ENCODE measurements at places on chromosomes 11 and 22. TPM values are rescaled to one million over a fixed set of nuclear protein-coding genes. Genes with fewer than 3 reads are reported as not detected.

GRCh38 chr11:68312117-68312779, at the start of gene LRP5:
Gene LRP5 (plus strand): TSS chr11:68312591. CDS start chr11:68312715, 124 bp downstream.
- DNase-seq: no peak

GRCh38 chr11:129888451-129888850, 6.9 kb downstream of the NFRKB start:
- DNase-seq: no peak

- DNase-seq: peak; percentile 89
Observed at GRCh38 chr11:57213342-57214097, 23.5 kb downstream of the APLNR start.

DNA sequence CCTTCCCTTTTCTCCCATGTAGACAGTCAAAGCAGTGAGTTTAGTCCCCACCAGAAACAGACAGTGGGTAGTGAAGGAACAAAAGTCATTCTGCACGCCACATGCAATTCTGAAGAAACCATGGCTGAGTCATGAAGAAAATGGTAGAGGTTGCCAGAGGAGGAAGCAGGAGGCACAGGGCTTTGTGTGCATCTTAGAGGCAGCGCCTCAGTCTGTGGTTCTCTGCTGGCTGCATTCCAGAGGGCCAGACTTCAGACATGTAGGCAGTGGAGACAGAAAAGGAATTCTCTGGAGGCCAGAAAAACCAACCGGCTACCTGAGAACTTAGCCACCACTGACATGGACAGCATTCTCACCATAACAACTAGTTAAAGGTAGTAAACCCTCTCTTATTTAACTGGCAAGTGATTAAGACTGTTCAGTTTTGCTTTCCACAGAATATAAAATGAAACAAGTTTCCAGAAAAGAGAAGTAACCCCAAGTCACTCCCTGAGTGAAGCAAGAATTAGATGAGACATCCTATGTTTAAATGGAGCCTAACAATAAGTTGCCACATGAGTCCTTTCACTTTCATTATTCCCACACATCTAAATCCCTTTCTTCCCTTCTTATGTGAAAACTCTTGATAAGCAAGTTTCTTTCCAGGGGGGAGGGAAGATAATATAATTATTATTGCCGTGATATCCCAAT, 556.1 kb downstream of the SOX6 start:
- no peak for DNase-seq

DNA sequence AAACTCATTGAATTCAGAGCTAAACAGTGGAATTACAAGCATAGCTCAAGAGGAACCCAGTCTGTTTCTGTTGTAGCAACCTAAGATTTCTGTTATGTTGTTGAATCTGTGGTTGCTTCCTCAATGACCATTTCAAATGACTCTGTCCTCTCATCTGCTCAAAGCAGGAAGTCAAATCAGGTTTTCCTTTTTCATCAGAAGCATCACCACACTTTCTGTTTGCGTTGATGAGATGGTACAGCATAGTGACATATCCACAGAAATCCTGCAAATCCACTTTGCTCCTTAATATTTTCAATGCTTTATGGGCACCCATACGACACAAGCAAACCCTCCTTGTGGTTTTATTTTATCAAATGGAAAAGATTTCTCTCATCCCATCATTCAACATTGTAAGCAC, 12.6 kb upstream of the UCP2 start:
- DNase-seq: no peak

DNA sequence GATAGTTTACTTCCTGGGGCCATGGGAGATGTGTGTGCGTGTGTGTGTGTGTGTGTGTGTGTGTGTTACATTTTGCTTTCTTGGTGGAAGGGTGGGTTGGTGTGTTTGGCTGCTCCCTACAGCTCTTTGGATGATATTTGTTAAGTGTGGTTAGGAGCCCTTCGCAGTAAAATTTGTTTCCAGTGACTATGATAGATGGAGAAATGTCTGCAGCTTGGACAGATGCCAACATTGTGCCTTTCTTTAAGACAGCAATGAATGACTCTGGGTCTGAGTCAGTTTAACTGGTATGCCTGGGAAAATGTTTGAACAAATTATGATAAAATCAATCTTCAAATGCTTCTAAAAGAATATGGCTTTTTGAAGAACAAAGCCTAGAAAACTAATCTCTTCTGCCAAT, 102.7 kb upstream of the TRPC6 start:
- no peak for DNase-seq

DNA sequence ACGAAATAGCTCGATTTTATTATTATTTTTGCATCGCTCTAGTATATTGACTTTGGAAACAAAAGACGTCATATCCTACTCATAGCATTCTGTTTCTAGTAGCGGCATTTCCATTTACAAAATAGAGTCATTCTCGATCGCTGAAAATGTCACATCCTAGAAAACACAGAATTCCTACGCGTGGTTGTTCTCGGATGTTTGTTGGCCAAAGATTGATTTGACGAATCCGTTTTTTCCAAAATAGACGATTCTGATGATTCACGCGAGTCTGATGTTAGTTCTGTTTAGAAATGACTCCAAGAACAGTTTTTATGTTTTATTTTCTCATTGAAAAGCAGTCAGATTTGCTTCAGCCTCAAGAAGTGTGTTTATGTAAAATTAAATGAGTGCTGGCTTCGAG, 47.6 kb downstream of the SMIM38 start:
- no peak for DNase-seq

DNA sequence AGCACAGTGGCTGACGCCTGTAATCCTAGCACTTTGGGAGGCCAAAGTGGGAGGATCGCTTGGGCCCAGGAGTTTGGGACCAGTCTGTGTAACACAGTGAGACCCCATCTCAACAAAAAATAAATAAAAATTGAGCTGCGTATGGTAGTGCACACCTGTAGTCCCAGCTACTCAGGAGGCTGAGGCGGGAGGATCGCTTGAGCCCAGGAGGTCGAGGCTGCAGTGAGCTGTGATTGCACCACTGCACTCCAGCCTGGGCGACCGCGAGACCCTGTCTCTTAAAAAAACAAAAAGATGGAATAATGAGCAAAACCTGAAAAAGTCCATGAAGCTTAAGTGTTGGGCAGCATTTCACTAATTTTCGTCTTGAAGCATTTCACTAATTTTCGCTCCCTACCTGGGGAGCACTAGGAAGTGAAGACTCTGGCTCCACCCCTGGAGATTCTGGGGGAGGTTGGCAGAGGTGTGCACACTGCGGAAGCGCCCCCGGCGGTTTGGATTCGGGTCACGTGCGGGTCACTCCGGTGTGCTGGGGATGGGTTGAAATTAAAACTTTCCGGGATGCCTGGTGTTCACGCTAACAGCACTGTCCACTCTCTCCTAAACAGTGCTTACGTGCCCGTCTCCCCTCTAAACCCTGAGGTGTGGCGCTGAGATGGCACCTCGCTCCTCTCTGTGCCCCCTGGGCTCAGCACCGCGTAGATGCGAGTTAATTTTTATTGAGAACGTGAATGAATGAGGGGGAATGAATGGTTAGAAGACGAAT, 906 bp upstream of the NAA40 start:
- peak; percentile 53 for DNase-seq

DNA sequence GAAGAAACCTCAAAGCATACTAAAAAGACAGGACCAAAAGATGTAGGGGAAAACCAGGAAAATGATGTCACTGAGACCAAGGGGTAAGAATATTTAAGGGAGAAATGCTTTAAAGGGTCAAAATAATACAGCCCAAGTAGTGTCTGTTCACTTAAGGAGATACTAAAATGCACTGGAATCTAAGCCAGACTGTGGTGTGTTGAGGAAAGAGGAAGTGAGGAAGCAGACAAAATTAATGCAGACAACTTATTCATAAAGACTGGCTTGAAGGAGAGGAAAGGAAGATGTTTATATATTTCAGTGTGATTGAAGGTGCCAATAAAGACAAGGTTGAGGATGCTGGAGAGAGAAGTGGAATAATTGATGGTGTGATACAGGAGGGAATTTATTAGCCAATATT, 15.7 kb downstream of the ZNF215 start:
- no peak for DNase-seq

GRCh38 chr11:18088966-18089365, 16.9 kb downstream of the SAAL1 start:
- DNase-seq: no peak

The DCDC1 gene
- 6.3 TPM for polyA plus RNA-seq

The MS4A12 gene
- not detected for polyA plus RNA-seq
